ENCODE measurements at places on chromosomes 13 and 19. TPM values are rescaled to one million over a fixed set of nuclear protein-coding genes. Genes with fewer than 3 reads are reported as not detected.

Gene SYCN
- not detected for total RNA-seq

Gene HCST
- total RNA-seq: 2.0 TPM

Gene AKAP8
- 9.9 TPM for total RNA-seq

Gene NBEA
- 7.8 TPM for total RNA-seq

Gene CEACAM20
- total RNA-seq: not detected

Gene PRDX2
- total RNA-seq: 166 TPM

Gene ZNF415
- 11.8 TPM for total RNA-seq

Gene HTR2A
- 0.33 TPM for total RNA-seq
